ENCODE measurements at places on chromosomes 5 and 9.

DNA sequence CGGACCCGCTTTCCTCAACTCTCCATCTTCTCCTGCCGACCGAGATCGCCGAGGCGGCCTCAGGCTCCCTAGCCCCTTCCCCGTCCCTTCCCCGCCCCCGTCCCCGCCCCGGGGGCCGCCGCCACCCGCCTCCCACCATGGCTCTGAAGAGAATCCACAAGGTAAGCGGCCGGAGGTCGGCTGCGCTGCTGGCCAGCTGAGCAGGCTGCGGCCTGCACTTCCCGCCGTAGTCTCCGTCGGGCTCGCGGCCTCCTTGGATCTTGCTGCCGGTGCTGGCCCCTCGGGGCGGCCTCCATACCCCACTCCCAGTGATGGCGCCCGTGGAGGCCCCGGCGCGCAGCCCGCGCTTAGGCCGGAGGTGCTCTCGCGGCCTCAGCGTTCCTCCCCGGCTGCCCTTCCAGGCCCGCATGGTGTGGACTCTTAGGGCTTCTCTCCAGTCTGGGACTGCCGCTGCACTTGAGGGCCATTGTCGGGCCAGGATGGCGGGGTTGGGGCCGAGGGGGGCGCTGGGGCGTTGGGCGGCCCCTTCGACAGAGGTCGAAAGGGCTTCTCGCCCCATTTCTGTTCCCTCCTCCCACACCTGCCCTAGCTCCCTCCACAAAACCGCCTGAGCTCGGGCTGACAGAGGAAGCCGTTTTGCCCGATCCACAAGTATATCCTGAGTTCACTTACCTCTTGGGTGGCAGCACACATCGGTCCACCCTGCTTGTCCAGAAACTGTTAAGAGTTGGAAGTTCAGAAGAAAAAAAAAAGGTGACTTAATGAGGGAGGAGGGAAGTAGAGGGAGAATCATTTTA lies 714 bp downstream of the UBE2D2 start:
- peak; percentile 22 for DNase-seq

GRCh38 chr9:68780720-68781119 lies 75.7 kb downstream of the PIP5K1B start:
- DNase-seq: no peak

- no peak for DNase-seq
Observed at GRCh38 chr5:74262544-74263207, 377.9 kb downstream of the ENC1 start.

DNA sequence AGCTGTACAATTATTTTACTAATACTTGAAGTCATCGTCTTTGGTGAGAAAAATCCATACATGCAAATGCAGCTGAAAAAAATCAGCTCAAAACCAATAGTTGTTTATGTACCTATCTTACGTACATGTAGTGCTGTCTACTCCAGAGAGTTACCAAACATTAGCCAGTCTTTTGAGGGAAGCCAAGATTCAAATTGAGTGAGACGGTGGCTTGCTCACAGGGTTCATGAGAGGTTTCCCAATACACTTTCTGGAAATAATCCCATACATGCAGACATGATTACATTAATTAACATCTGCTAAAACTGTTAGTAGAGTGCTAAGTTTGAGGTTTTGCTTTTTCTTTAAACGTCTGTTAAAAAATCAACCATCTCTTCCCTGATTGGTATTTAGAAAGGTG lies 2.3 kb downstream of the C9orf72 start:
- no peak for DNase-seq

- DNase-seq: no peak
Observed at GRCh38 chr5:146580237-146580636, 64.2 kb upstream of the GPR151 start.

DNA sequence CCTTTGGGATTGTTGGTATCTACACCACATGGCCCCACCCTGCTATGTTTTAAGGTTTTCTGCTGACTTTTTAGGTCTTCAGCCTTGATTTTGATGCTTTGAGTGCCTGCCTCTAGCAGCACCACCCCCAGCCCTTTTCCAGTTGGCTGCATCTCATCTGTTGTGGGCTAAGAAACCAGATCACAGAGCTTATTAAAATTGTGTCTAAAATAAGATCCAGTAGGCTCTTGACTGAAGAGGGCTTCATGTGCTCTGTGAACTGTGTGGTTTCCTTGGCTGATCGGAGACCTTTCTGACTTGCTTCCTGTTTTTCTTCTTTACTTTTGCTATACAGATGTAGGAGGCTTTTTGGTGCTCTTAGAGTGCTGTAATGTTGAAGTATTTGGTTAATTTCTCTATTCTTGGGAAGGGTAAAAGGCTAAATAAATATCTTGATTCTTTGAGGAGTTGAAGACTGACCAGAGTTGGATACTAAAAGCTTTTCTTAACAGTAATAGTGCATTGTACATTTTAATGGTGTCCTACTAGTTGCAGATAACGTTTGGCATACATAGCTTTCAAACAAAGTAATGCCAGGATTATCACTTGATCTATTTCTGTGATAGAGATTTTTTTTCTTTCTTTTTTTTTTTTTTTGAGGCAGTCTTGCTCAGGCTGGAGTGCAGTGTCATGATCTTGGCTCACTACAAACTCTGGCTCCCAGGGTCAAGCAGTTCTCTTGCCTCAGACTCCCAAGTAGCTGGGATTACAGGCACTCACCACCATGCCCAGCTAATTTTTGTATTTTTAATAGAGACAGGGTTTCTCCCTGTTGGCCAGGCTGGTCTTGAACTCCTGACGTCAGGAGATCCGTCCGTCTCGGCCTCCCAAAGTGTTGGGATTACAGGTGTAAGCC lies 4.5 kb downstream of the UBE2D2 start:
- DNase-seq: no peak

GRCh38 chr9:87206064-87206661 lies 258.9 kb upstream of the GAS1 start:
- peak; percentile 91 for DNase-seq

DNA sequence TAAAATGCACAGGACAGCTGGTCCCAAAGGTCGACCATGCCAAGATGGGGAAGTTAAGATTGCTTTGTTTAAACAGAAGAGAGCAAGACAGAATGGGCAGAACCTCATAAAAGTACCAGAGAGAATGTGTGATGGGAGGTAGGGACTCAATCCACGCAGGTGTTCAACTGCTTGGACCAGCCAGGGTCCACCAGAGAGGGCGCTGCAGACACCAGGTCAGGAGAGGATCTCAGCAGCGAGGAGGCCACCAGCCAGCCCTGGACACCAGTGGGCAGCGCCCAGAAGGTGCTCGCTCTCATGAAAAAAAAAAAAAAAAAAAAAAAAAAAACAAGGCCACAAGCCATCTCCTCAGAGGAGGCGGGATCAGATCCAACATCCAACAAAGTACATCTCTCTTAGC lies 81.8 kb downstream of the SHC3 start:
- no peak for DNase-seq
